ENCODE measurements at places on chromosomes 7 and 10. TPM values are rescaled to one million over a fixed set of nuclear protein-coding genes. Genes with fewer than 3 reads are reported as not detected.

The WIPF3 gene
- not detected for total RNA-seq

The BICC1 gene
- total RNA-seq: 28.3 TPM

The RNF32 gene
- total RNA-seq: 1.7 TPM

The CPA1 gene
- total RNA-seq: not detected

The EFCAB10 gene
- total RNA-seq: not detected

GRCh38 chr7:98365863-98366561 is 34.9 kb downstream of the BAIAP2L1 start:
- DNase-seq: peak; percentile 67

DNA sequence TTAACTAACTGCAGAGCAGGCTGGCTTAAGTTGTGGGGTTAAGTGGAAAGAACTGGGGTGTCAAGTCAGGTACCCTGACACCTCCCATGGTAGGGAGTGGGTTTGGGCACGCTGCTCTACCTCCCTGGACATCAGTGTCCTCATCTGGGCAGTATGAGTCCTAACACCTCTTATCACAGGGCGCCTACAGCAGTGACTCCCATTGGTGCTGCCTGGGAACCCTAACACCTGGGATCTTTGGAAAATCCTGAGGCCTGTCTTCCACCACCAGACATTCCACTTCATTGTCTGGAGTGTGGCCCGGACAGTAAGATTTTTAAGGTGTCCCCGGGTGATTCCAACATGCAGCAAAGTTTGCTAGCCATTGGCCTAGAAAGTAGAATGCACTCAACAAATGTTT is 239.1 kb downstream of the SKAP2 start:
- DNase-seq: no peak

DNA sequence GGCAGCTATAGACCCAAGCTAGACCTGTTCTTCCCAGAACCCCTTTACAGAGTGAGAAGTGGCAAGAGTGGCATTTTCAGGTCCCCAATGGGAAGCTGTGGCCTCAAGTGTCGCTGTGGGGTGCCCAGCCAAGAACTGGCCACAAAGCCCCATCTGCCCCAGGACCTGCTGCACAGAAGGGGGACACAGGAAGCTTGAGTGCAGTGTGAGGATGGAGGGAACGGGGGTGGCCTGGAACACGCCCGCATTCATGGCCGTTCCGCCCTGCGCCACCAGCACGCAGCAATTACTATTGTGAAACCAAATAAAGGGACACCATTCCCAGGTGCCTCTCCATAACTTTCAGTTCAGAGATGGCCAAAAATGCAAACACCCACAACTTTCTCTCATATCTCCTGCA is 237.6 kb upstream of the TCERG1L start:
- DNase-seq: no peak

DNA sequence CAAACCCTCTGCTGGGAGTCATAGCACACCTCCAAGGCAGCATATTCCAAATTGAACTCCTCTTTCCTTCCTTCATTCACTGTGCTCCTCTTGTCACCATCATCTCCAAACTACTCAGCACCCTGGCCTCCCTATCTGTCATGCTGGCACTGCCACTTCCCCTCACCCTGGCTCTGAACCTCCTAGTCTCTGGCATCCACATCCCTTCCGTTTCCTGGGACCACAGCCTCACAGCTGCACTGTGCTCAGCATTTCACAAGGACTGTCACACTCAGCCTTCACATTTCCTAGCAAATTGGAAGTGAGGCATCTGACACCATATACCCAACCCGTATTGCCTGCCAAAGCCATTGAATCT is 124.7 kb downstream of the WDR11 start:
- no peak for DNase-seq

- no peak for DNase-seq
Measured at GRCh38 chr10:112336556-112337201, 37.2 kb upstream of the ACSL5 start.

DNA sequence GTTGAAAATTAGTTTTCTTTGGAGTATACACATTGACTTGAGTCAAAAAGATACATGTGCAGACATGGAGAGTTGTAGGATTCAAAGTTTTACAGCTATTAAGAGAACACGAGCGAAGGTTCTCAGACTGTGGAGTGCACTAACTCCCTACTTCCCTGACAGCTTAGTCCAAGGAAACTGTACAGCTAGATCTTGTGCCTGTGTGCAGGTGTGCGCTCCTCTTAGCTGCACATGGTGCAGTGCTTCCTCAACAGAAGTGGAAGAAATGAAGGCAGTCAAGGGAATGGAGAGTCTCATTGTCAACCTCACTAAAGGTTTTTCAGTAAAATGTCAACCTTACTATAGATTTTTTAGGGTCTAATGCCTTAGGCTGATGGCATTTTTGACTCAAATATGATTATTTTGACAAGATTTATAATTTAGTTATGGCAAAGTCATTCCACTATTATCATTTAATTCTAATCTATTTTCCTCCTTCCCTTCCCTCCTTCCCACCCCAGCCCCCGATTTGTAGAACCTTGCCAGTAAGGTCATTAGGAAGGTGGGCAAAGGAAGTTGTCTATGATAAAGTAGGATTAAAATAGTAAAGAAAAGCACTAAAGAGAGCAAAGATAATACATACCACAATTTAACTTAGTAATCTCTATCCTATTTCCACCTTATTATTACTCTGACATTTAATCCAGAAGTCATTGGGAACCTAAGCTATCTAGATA is 13.6 kb downstream of the PDK4 start:
- DNase-seq: no peak

DNA sequence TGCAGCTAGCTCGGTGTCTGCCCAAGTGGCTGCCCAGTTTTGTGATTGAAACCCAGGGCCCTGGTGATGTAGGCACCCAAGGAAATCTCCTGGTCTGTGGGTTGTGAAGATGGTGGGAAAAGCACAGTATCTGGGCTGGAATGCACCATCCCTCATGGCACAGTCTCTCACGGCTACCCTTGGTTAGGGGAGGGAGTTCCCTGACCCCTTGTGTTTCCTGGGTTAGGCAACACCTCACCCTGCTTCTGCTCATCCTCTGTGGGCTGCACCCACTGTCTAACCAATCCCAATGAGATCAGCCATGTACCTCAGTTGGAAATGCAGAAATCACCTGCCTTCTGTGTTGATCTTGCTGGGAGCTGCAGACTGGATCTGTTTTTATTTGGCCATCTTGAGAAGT is 27.6 kb downstream of the GIMAP4 start:
- DNase-seq: no peak

DNA sequence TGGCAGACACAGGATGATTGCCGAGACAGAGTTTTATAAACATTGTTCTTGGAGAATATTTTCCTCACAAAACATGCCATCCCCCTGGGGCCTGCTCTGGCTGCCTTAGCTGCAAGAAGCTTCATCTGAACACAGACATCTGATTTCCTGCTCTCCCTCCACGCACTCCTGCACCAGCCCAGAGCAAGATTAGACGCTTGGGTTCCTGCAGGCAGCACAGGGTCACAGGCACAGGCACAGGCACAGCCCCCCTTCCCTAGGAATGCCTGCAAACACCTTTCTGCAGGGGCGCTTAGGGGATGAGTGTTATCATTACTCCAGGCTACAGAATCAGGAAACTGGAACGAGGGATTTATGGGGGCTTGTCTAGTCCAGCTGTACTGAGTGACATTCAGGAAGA is 450.3 kb downstream of the GRID1 start:
- no peak for DNase-seq

GRCh38 chr7:106493041-106493731 is 167.8 kb downstream of the CCDC71L start:
- no peak for DNase-seq

GRCh38 chr7:73738220-73738611 is 386 bp downstream of the ABHD11 start:
- DNase-seq: peak; percentile 54

GRCh38 chr10:103739039-103739764 is 116.2 kb downstream of the SH3PXD2A start:
- peak; percentile 99 for DNase-seq

DNA sequence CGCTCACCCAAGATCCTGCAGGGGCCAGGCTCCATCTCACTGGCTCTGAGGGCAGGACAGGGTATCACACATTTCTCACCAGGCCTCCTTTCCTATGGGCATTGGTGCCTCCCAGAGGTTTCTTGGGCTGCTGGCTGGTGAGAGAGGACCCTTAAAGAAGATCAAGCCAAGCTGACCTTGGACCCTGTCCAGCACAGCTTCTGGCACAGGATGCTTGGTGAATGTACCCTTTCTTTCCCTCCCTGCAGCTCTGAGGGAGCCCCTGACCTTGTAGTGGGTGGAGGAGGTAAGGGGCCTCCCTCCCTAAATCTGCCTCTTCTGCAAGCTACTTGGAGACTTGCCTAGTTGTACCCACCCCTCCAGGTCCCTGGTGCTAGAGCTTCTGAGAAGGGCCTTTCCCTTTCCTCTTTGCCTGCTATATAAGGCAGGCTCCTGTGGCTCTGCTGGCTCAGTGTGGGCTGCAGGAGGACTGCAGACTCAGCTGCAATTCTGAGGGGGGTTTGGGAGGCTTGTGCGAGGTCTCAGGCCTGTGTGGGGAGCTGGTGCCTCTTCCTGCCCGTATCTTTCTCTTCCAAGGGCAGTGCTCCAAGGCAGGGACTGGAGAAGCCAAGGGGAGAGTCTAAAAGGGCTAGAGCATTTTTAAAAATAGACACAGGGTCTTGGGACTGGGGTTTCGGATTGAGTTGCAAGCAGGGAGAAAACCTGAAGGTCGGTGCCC is 11.7 kb upstream of the TRIM8 start:
- DNase-seq: peak; percentile 42

GRCh38 chr7:7427363-7427762 is 108.3 kb downstream of the COL28A1 start:
- DNase-seq: peak; percentile 66

GRCh38 chr10:131792809-131793208 is 108.0 kb upstream of the PPP2R2D start:
- DNase-seq: no peak

DNA sequence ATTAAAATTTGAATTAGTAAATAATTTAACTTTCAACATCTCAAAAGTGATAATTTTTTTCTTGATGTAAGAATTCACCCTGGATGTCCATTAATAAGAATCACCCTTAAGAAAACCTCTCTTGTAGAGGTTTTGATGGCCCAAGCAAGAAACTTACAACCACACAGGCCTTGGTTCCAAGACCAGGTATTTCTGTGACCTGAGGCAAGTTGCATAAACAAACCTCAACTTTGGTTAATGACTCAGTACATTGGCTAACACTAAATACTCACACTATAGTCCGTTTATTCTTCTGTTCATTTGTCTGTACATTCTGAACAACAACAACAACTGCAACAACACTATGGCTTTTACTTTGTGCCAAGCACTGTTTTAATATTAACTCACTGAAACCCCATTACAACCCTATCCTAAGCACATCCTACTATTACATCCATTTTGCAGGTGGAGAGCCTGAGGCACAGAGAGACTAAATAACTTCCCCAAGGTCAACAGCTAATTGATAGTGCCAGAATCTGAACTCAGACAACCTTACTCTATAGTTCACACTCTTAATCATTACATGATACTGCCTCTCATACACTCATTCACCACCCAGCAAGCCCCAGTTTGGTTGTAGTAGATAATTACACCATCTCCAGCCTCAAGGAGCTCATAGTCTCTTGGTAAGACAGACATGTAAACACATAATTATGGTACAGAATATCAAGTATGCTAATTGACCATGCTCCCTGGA is 6.6 kb downstream of the ANK3 start:
- DNase-seq: peak; percentile 51

DNA sequence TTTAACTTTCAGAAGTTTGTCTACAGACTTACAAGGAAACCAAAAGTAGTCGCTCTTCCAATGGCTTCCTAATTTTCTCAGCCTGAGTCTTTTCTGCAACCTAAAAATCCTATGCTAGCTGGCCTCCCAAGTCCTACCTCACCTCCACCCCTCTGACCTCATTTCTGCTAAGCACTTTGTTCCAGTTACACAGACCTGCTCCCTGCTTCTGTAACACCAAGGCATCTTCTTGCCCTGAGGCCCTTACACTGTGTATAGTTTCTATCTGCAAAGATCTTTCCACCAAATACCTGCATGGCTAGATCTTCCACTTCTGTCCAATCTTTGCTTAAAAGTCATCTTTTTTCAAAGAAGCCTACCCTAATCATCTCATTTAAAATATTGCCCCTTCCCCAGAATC is 1.9 kb upstream of the SNX13 start:
- no peak for DNase-seq

GRCh38 chr10:53284615-53285182 is 512.1 kb upstream of the MBL2 start:
- DNase-seq: no peak

All from RPMI7951 (cell line).